ENCODE measurements at places on chromosomes 3 and 15. TPM values are rescaled to one million over a fixed set of nuclear protein-coding genes. Genes with fewer than 3 reads are reported as not detected.

CCRL2 gene
- total RNA-seq = 0.48 TPM

NOX5 gene
- total RNA-seq = 0.75 TPM

LRRC31 gene
- total RNA-seq = not detected

SLC12A1 gene
- total RNA-seq = not detected

NRG4 gene
- not detected for total RNA-seq

HHATL gene
- total RNA-seq = not detected
